ENCODE measurements at places on chromosomes 1 and 21. TPM values are rescaled to one million over a fixed set of nuclear protein-coding genes. Genes with fewer than 3 reads are reported as not detected.

The SH2D2A gene
- 0.28 TPM for total RNA-seq

The GNAT2 gene
- 0.36 TPM for total RNA-seq

DNA sequence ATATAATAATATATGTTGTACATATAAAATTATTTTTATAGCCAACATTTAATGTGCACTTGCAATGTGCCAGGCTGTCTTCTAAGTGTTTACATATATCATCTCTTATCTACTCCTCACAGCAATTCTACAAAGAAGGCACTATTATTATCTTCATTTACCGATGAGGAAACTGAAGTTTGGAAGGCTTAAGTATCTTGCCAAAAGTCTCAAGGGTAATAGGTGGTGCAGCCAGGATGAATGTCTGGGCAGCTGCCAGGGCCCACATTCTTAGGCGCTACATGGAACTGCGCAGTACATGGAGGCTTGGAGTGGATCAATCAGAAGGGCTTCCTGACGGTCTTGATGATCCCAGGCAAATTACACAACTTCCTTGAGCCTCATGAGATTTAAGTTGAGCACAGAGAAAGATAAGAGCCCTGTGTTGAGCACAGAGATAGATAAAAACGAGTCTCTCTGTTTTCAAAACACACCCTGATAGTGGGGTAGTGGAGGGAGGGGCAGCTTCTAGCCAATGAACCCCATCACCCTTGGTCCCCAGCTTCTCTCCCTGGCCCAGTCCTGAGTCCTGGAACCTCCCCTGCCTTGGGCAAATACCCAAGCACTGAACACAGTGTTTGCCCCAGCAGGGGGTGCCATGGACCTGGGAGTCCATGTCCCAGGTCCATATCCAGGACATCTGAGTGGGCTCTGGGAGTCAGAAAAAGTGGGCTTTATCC is 9.2 kb downstream of the POU3F1 start:
- H3K4me1 ChIP-seq, result no peaks in the 10 kb centered on the region
- no peaks in the 10 kb centered on the region for H3K36me3 ChIP-seq
- peaks cover 38% of the 10 kb centered on the region for H3K27me3 ChIP-seq
- H3K27ac ChIP-seq, result no peak overlapping the region
- no peak overlapping the region for H3K4me3 ChIP-seq

GRCh38 chr1:180898441-180899219 is 14.1 kb upstream of the KIAA1614 start:
- 0 out of 2 replicates have a peak, but pooled peaks cover 2% of the 10 kb centered on the region for H3K4me1 ChIP-seq
- no peaks in the 10 kb centered on the region for H3K27me3 ChIP-seq

DNA sequence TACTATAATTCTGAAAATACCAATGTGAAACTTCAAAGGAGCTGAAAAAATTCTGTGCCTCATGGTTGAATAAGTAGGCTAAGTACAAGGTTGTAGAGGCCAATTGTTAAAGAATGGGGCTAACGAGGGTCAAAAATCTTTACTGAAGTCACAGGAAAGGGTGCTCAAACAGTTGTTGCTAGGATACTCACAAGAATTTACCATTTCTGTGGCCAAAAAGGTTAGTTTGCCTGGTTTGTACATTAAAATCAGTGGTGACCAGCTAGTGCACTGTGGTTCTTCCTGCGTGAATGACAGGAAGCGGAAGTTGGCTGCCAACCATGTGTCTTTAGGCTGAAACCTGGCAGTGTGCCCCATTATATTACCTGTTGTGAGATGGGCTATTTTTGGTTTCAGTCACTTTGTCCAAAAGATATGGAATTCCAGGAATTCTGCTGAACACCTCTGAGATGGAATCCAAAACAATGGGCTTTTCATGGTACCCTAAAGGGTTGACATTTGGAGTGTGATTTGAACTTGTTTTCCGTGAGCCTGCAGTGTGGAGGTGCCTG is 13.5 kb downstream of the MAP3K21 start:
- H3K4me3 ChIP-seq, result no peak overlapping the region
- H3K27me3 ChIP-seq, result peaks cover 5% of the 10 kb centered on the region
- H3K27ac ChIP-seq, result no peak overlapping the region
- no peaks in the 10 kb centered on the region for H3K36me3 ChIP-seq
- no peak for DNase-seq

DNA sequence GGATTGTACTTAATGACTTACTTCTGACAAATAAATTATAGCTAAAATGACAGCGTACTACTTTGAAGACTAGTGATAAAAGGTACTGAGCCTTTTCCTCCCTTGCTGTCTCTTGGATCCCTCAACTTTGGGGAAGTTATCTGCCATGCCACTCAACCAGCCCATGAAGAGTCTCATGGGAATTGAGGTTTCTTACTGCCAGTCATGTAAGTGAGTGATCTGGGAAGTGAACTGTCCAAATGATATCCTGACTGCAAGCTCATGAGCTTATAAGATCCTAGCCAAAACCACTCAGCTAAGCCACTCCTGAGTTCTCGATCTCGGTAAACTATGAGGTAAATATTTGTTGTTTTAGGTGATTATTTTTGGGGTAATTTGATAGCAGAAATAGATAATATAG is 247.8 kb downstream of the NCAM2 start:
- no peak overlapping the region for H3K27ac ChIP-seq
- no peaks in the 10 kb centered on the region for H3K4me1 ChIP-seq
- H3K4me3 ChIP-seq, result no peak overlapping the region
- H3K27me3 ChIP-seq, result no peaks in the 10 kb centered on the region
- no peaks in the 10 kb centered on the region for H3K36me3 ChIP-seq
- no peak for DNase-seq

The NEK2 gene
- 35.0 TPM for total RNA-seq

The HCRTR1 gene
- total RNA-seq, result not detected

DNA sequence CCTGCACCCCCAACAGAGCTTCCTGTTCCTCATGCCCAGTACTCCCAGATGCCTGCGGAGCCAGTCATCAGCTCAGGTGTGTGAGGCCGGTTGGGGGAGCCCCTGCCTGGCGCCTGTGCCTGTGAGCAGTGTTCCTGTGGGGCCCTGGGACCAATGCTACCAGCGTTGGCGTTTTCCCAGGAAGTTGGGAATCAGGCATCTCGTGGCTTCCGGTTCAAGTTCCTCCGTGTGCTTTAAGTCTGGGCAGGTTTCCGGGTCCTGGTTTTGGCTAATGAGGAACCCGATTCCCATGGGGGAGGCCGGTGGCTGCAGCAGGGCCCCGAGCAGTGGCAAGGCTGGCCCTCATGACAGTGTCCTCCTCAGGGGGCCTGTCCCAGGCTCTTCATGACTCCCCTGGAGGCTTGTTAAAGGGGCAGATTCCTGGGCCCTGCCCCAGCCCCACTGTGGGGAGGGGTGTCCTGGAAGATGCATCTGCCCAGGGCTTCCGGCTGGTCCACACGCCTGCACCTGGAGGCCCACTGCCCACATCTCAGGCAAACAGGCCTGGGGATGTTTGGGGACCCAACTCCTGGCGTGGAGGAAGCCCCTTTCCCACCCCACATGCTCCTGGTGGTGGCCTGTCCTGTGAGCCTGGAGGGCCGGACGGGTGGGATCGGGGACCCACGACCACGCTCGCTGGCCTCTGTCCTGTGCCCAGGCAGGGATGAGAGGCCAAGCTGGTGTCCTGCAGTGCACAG is 26.2 kb downstream of the TP73 start:
- H3K4me3 ChIP-seq, result no peak overlapping the region
- DNase-seq, result no peak
- no peaks in the 10 kb centered on the region for H3K4me1 ChIP-seq
- H3K27ac ChIP-seq, result no peak overlapping the region
- H3K36me3 ChIP-seq, result no peaks in the 10 kb centered on the region

DNA sequence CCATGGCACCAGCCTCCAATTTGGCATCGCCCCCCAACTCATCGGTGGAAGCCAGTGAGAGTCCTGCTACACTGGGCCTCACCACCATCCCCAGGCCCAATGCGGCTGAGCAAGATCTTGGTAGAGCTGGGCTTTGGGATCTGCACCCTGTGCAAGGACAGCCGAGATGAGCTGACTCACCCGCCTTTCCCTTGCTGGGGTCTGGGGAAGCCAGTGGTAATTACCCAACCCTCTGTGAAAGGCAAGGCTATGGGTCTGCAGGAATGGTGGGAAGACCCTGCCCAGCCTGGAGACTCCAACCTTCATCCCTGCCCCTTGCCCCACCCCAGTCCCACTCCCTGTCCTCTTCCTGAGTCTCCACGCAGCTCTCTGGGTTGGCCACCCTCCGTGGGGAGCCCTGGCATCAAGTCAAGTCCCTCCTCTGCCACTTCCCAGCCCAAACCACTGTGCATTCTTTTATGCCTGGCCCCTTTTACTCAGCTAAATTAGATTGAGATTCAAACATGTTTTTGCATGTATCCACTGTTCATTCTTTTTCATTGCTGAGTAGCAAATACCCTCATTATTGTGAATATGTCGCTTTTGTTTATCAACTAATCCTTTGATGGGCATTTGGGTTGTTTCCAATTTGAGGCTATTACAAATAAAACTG is 8.8 kb downstream of the SMCP start:
- H3K36me3 ChIP-seq, result no peaks in the 10 kb centered on the region
- H3K27me3 ChIP-seq, result no peaks in the 10 kb centered on the region
- no peak for DNase-seq
- H3K4me1 ChIP-seq, result no peaks in the 10 kb centered on the region
- no peak overlapping the region for H3K27ac ChIP-seq
- no peak overlapping the region for H3K4me3 ChIP-seq

DNA sequence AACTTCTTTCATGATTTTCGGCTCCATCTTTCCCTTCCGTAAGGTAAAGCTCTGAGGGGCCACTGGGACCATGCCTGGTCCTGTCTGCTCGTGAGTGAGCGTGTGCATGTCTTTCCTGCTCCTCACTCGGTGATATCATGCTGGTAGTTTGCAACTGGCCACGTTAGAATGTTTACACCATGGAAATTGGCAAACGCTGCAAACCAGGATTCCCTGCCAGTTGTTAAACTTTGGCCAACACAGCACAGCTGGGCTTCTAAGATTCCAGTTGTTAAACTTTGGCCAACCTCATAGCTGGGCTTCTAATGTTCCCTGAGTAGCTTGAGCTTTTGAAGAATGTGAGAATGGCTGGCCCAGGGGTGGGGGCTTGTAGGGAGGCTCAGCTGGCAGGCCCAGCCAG is 68.0 kb upstream of the ACTL8 start:
- no peaks in the 10 kb centered on the region for H3K4me1 ChIP-seq
- no peak overlapping the region for H3K27ac ChIP-seq
- peak; percentile 48 for DNase-seq
- H3K27me3 ChIP-seq, result no peaks in the 10 kb centered on the region
- peaks cover 7% of the 10 kb centered on the region for H3K36me3 ChIP-seq

DNA sequence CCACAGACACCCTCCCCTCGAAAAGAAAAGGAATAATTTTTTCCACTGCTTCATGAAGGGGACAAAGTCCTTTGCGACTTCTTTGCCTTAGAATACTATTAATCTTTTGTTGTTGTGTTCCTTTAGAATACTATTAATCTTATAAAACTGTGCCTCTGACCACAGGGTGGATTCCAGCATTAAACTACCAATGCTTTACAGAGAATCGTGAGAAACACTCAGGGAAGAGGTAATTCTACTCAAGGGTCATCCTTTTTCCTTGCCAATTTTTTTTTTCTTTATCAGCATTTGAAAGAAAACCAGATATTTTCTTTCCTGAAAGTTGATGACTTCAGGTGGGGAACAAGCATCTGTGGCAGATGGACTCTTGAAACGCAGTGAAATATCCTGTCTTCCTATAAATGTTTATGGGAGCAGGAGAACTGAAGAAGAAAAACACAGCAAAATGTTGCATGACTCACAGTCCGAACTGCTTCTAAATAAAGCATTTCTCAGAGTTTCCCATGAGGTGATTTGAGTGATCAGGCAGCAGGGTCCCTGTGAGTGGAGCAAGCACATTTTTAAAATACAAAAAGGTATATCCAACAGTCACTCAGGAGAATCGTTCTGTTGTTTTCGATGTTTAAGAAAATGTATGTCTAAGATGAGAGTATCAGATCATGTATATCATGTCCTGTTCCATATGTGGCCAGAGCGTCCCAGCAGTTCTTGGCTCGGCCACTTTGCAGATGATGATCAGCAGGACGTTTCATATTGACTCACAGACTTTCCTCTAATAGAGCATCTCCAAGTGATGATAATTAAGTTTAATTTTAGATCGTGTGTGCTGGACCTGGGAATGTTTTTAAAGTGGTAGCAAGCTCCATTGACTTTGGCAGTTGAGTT is 154.2 kb upstream of the RUNX1 start:
- DNase-seq, result peak; percentile 93
- H3K4me3 ChIP-seq, result no peak overlapping the region
- peaks cover 34% of the 10 kb centered on the region for H3K4me1 ChIP-seq

DNA sequence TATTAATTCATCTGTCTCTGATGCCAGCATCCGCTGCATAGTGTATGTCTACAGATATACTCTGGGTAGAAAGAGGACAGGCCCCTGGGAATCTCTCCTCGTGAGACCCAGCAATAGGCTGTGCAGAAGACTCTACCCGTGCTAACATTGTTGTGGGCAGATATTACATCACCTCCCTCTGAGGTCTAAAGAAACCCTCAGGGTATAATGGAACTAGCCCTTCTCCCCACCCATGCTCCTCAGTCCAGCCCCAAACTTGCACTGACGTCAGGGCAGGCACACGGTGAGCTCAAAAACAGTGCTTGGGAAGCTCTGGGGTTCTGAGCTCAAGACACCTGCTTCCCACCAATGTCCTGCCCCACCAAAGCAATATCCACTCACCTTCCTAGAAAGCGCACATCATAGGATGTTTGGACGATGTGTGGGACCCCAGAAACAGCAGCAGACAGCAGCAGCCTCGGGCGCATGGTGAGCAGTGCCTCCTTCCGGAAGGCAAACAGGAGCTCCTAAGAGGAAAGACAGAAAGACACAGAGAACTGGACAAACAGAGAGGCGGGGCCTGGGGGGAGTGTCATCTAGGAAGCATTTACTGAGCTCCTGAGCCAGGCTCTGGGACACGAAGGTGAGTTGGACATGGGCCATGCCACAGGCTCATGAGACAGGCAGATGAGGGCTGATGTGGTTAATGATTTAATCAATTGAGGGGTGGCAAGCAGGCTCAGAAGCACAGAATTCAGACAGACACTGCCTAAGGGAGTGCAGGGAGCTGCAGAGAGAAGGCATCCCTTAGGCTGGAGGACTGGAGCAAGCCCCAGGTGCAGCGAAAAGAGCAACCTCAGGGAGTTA is 4.8 kb downstream of the OVGP1 start:
- DNase-seq, result peak; percentile 11
- H3K4me3 ChIP-seq, result no peak overlapping the region
- no peak overlapping the region for H3K27ac ChIP-seq
- peaks cover 5% of the 10 kb centered on the region for H3K27me3 ChIP-seq
- no peaks in the 10 kb centered on the region for H3K36me3 ChIP-seq
- H3K4me1 ChIP-seq, result peaks cover 4% of the 10 kb centered on the region

The IVNS1ABP gene
- 26.7 TPM for total RNA-seq

GRCh38 chr1:145863282-145864018 is 4.6 kb upstream of the PIAS3 start:
- no peak overlapping the region for H3K4me3 ChIP-seq
- no peak for DNase-seq
- 0 out of 2 replicates have a peak, but pooled peaks cover 1% of the 10 kb centered on the region for H3K36me3 ChIP-seq

- peaks cover 36% of the 10 kb centered on the region for H3K27me3 ChIP-seq
- H3K27ac ChIP-seq, result no peak overlapping the region
- 0 out of 2 replicates have a peak, but pooled peaks cover 2% of the 10 kb centered on the region for H3K4me1 ChIP-seq
- no peaks in the 10 kb centered on the region for H3K36me3 ChIP-seq
- no peak for DNase-seq
Observed at GRCh38 chr1:210311726-210312493, 16.8 kb upstream of the HHAT start.

The DPT gene
- total RNA-seq, result not detected

The C1orf74 gene
- 4.3 TPM for total RNA-seq

GRCh38 chr1:165632491-165632890 is 1.5 kb downstream of the MGST3 start:
- H3K27me3 ChIP-seq, result no peaks in the 10 kb centered on the region
- peak overlapping the region; percentile 28 for H3K27ac ChIP-seq
- peak; percentile 4 for DNase-seq

The AZIN2 gene
- 2.2 TPM for total RNA-seq

GRCh38 chr1:247288341-247288740 is 32.5 kb downstream of the VN1R5 start:
- no peaks in the 10 kb centered on the region for H3K36me3 ChIP-seq
- H3K4me3 ChIP-seq, result no peak overlapping the region
- H3K27ac ChIP-seq, result no peak overlapping the region
- DNase-seq, result no peak
- H3K4me1 ChIP-seq, result no peaks in the 10 kb centered on the region

The LIPI gene
- not detected for total RNA-seq

All from IMR-90 (cell line).